ENCODE measurements at places on chromosomes 6 and 20.

- DNase-seq, result no peak
Measured at GRCh38 chr20:10322073-10323012, 103.7 kb downstream of the SNAP25 start.

GRCh38 chr6:137676888-137677287, 182.7 kb upstream of the OLIG3 start:
- DNase-seq, result no peak

GRCh38 chr20:42721923-42722322, 467.8 kb downstream of the PTPRT start:
- DNase-seq, result no peak

DNA sequence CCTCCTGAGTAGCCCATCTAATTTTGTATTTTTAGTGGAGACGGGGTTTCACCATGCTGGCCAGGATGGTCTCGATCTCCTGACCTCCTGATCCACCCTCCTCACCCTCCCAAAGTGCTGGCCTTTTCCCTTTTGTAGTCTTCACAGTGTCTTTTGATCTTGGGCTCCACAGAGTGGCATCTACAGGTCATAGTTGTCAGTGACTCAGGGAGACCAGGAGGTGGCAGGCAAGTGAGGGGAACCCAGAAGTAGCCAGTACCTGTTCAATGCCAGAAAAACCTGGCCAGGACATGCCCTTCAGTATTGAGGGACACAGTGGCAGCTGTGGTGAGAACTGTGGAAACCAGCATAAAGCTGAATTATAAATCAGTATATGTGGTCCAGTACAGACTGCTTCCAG, 19.6 kb downstream of the RPP21 start:
- no peak for DNase-seq

- no peak for DNase-seq
Measured at GRCh38 chr20:6017880-6018279, 36.0 kb downstream of the LRRN4 start.

GRCh38 chr20:3987296-3987695, 28.1 kb downstream of the RNF24 start:
- no peak for DNase-seq

DNA sequence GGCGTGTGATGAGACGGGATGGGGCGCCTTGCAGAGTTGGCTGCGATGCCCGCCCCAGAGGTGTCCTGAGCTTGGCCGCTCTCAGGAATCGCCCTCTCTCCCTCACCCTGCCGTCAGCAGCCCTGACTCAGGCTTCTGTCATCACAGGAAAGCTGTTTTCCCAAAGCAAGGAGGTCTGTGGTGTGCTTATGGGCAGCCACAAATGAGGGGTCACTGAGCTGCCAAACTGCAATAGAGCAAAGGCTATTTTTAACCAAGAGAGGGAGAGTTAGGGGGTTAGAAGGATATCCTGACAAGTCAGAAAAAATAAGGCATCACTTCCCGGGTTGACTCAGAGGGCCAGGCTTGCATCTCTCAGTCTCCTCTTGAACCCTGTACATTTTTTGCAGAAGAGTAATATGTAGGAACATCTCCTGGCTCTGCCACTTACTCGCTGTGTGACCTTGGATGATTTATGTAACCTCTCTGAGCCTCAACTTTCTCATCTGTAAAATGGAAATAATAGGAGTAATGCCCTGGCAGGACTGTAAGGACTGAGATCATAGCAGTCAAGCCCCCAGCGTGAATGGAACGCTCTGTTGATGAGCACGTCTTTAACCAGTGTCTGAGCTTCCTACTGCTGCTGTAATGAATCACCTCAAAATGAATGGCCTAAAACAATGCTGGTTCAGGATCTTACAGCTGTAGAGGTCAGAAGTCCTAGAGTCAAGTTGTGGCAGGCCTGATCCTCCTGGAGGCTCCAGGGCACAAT, 181.9 kb downstream of the NFATC2 start:
- DNase-seq, result peak; percentile 99

Data from astrocyte of the cerebellum (primary cell).